Sigmoid colon (tissue), 7 donors: ENCODE measurements at places on chromosomes 6 and 20.
A peak's percentile ranks its signal among the peaks of the same experiment; 100 is the strongest.

DNA sequence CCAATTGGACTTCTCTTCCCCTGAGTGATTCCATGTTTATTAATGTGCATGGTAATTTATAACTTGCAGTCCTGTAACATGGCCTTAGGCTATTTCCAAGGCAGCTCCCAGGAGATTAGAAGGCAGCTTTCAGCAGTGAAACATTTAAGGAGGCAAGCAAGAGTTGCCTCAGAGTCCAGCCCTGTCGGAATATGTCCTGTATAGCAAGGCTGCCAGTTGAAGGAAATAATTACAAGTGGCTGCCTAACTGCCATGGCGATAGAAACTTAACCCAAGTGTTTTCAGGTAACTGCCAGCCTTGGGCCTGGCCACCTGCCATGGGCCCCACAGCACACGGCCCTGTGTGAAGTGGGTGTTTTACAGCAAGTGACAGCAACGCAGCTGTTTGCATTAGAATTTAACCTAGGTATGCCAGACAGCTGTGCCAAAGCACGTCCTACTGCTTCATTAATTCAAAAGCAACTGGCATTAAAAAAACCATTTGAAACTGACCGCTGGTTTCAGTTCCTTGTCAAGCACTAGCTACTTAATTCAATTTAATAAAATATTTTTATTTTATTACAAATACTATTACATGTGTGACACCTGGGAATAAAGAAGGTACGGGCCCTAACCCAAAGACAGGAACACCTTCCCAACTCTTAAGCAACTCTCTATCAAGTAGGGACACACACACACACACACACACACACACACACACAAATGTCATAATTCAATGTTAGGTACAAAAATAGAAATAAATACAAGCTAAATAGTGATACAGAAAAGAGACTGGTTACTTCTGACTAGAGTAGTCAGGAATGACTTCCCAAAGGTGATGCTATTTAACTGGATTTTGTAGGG is 151.8 kb upstream of the HEY2 start:
- no peak for DNase-seq

- no peak for DNase-seq
These were observed 19.9 kb downstream of the JARID2 start for GRCh38 chr6:15265787-15266186.

DNA sequence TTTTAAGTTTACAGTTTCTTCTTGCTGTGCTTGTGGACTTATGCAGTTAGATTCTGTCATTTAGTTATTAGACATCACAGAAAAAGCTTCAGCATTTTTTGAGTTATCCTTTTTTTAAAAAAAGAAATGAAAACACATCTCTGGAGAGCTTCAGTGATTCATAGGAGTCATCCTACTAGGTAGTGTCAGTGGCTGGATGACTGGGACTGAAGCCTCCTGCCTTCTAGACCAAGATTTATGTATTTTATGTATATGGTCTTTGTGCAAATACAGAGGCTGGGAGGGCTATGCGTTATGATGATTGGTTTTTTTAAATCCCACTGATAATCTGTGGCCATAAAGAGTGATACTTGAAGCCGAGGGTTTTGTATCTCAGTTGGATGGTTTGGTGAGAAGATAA is 125.9 kb upstream of the JAG1 start:
- no peak for DNase-seq

DNA sequence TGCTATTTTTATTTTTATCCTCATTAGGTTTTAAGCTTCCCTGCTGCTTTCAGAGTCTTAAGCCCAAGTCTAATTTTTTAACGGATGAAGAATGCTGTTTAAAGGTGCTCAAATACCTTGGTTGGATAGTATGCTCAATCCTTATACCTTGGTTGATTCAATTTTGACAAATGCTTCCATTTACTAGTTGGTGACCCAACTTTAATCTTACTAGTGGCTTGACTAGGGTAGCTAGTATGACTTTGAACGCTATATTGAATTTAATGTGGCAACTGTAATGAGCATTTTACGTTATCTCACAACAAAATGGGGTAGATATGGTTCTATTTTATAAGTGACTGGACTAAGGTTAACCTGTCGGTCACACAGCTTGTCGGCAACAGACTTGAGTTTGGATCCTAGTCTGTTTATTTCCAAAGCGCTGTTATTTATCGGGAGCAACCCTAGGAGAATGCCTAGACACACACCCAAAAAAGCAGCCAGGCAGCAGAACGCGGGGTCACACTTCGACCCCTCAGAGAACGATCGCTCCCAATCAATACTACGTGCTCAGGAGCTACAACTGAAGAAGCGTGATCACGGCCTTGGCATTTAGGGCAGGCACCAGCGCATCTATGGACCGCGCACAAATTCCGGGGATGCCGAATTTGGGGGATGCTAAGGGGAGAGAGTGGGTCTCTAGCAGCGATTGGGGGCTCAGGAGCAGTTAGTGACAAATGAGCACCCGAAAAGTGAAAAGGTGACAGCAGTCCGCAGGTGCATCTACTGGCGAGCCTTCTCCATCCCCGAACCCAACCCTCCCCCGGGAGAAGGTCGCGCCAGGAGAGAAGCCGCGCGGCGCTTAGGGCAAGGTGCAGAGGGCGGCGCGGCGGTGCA is 586 bp upstream of the ALDH5A1 start:
- no peak for DNase-seq

GRCh38 chr6:20169119-20169557 is 43.1 kb downstream of the MBOAT1 start:
- DNase-seq, result no peak

GRCh38 chr6:35590622-35591066 is 77.9 kb upstream of the TULP1 start:
- DNase-seq, result peak; percentile 95

- DNase-seq, result no peak
These were observed 4.1 kb upstream of the RAB23 start for GRCh38 chr6:57226221-57226620.

GRCh38 chr20:50331469-50332363 is 141.1 kb downstream of the CEBPB start:
- DNase-seq, result peak; percentile 57

DNA sequence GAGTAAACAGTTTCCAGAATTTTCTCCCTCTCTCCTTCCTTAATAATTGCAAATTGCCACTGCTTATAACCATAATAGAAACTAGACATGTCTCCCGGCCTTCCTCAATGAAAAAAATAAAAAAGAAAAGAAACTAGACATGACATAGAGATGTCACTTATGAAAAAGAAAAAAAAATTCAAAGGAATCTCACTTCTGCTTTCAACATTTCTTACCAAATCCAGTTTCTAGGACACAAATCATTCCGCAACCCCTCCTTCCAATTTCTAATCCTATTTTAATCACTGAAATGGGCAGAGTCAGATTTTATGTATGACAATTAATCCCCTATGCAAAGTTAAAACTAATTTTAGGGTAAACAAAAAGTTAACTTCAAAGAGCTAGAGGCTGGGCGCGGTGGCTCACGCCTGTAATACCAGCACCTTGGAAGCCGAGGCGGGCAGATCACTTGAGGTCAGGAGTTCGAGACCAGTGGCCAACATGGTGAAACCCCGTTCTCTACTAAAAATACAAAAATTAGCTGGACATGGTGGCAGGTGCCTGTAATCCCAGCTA is 40.1 kb upstream of the EEF1A1 start:
- no peak for DNase-seq

GRCh38 chr6:136961848-136962247 is 39.7 kb downstream of the SLC35D3 start:
- DNase-seq, result no peak
